ENCODE measurements at places on chromosomes 3 and 15.

DNA sequence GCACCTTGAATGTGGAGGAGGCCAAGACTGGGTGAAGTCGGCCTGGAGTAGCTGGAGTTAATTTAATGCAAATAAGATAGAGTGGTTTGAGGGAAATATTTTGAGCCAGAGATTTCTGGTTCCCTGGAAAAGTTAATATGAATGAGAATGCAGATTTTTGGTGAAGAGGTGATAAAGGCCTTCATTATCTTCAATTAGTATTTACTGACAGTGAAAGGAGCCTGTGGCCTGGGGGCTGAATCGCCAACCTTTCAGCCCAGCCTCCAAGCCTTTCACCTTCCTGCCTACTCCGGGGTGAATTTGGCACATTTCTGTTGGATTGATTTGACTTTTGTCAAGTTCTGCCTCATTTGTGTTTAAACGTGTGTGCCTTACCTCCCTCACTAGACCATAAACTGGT is 147.8 kb downstream of the SOX2 start:
- no peak for DNase-seq

GRCh38 chr3:40597441-40597840 is 72.7 kb downstream of the ZNF621 start:
- no peak for DNase-seq

GRCh38 chr15:31457161-31457560 is 130.5 kb downstream of the KLF13 start:
- no peak for DNase-seq

- no peak for DNase-seq
These were observed 15.4 kb downstream of the IREB2 start for GRCh38 chr15:78453447-78453846.

GRCh38 chr3:8857720-8858367 is 88.4 kb upstream of the OXTR start:
- DNase-seq = no peak

DNA sequence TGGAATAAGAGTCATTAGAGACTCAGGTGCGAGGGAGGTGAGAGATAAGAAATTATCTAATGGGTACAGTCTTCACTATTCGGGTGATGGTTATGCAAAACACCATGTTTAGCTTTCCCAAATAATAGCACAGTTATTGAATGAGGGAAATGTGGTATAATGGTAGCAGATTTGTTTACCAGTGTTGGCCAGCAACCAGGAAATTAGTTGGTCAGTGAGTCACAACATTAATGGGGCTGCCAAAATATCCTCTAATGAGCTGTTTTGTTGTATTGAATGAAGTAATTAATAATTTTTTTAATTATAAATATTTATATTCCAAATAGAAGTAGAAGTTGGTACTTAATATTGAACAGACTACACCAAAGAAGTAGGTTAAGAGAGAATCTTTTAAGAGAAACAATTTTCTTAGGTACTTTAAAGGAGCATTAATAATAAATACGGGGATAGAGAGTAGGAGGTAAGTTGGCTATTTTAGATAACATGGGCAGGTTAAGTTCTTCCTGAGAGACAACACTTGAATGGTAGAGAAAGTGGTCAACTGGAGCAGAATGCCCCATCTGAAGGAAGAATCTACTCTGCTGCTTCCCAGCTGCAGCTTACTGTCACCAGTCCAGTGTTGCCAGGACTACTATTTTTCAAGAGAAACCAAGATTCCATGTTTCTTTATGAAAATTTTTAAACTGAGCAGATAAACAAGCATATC is 218.8 kb downstream of the UBE2E2 start:
- DNase-seq = no peak

DNA sequence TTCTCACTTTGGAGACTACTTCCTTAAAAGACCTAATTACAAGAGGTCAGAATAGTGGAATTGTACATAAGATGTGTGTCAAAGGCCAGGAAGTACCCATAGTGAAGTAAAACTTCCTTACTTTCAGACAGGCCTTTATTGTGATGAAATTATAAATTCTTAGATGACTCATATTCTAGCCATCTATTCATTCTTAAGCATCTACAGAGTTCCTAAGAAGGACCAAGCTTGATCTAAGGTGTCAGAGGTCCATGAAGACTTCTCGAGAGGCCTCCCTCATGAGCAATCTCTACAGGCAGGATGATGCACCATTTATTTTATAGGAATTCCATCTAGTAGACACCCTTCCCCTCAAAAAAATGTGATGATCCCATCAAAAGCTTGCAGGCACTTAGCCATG is 493.3 kb downstream of the MAGI1 start:
- no peak for DNase-seq

GRCh38 chr15:29925227-29926082 is 103.2 kb upstream of the TJP1 start:
- no peak for DNase-seq

DNA sequence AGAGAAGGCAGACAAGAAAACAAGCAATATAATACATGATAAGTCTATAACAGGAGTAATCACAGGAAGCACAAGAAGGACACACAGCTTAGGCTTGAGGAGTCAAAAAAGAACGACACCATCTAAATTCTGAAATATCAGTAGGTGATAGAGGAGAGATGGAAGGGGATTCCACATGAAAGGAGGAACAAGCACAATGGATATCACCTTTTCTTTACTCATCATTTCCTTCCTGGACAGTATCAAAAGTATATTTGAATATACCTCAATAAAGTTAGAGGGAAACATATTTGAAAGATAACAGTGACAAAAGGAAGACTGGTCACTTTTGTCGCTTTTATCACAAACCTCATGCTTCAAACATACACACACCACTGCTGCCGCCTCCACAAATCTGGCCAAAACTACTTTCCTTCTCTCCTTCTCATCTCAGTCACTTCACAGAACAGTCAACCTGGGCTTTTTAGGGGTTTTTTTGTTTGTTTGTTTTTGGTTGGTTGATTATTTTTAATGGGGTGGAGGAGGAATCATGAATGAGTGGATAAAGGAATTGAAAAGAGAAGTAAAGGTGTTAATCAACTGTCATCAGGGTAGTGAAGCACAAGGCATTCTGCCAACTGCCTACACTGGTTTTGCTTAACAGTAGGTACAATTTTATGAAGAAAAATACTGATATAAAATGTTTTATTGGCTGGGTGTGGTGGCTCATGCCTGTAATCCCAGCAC is 18.5 kb downstream of the DENND4A start:
- DNase-seq = no peak

GRCh38 chr3:188583341-188584161 is 429.6 kb downstream of the LPP start:
- peak; percentile 4 for DNase-seq

GRCh38 chr15:101684384-101684783 is 32.2 kb upstream of the TM2D3 start:
- DNase-seq = no peak

DNA sequence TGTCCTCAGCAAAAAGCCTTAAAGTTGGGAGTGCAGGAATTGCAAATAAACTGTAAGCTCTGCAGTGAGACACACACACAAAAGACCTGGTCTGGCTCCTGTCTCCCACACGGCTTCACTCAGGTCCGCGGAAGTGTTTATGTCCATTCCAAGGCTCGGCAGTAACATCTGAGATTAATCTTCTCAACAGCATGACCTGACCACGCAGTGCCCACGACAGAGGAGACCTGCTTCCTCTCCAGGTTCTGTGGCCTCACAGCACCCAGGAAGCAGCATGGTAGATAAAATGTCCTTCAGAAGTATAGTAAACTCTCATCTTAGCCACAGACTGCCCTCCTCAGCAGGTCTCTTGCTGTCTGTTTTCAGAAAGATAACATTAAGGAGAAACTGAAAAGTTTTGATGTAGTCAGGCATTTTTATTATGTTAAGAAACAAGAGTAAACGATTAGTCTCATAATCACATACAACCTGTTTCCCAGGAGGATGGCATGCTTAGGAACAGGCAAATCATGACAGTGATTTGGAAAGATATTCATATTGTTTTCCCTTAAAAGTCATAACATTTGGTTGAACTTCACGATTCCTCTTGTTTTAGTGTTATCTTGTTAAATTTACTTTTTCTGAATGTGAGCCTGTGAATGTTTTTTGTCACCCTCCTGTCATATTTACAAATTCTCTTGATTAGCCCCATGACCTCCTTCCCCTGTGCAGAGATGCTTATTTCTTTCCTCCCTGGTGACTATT is 34.6 kb downstream of the CD200R1L start:
- no peak for DNase-seq

DNA sequence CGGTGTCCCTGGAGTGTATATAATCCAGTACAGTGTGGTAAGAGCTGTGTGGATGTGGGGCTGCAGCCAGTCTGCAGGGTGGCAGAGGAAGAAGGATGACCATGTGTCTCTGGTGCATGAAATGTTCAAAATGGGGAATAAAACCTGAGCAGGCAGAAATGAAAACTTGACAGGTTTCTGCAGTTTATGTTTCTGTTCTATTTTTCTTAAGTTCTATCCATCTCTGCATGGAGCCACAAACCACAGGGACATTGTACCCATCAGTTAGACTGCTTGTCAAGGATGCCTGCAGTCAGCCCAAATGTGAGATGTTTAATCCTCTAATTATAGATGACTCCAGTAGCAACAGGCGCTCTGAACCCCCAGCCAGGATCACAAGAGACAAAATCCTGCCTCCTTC is 216.7 kb downstream of the IL20RB start:
- no peak for DNase-seq

GRCh38 chr3:53726643-53727042 is 119.6 kb downstream of the CHDH start:
- no peak for DNase-seq

DNA sequence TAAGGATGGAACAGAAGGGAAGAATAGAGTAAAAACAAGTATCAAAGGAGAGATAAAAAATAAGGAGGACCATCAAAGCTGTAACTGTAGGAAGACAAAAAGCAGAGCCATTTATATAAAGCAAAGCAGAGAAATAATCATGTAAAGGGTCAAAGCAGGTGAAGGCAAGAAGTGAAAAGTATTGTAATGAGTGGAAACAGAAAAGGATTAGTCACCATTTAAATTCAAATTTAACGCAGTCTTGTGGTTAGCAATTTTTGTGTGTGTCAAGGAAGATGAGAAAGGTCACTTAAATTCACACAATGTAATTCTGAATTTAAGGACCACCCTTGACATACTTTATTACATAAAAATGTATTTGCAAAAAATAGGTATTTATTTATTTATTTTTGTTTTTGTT is 567.8 kb downstream of the ROBO1 start:
- no peak for DNase-seq
